ENCODE measurements at places on chromosomes 12 and 14. TPM values are rescaled to one million over a fixed set of nuclear protein-coding genes. Genes with fewer than 3 reads are reported as not detected.

The SLC5A8 gene
- 0.07 TPM for total RNA-seq

- peaks cover 45% of the 10 kb centered on the region for H3K27me3 ChIP-seq
- DNase-seq, result no peak
- H3K4me3 ChIP-seq, result no peak overlapping the region
- H3K36me3 ChIP-seq, result no peaks in the 10 kb centered on the region
- H3K27ac ChIP-seq, result no peak overlapping the region
- H3K4me1 ChIP-seq, result peaks cover 11% of the 10 kb centered on the region
These were observed 3.5 kb downstream of the ACRBP start for GRCh38 chr12:6643569-6644256.

DNA sequence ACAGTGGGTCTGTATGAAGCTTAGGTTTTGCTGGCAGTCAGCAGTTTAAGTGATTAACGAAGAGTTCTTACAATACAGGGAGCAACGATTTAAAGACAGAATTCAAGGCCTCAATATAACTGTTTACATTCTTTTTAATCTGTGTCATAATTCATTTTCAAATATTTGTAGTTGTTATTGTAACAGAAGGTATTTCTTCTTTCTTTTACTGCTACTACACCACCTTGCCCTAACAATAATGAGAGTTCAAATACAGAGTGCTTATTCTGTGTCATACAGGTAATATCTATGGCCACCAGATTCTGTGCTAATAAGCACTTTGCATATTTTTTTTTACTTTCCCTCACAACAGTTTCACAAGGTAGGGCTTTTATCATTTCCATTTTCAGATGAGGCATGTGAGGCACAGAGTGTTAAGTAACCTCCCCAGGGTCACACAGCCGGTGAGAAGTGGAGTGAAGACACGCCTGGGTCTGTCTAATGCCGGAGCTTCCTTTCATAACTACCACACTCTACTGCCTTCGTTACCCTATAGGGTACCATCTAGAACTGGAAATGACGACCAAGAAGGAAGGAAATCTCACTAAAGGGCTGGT lies 81.9 kb downstream of the PELI2 start:
- H3K4me3 ChIP-seq, result no peak overlapping the region
- DNase-seq, result no peak
- no peaks in the 10 kb centered on the region for H3K36me3 ChIP-seq
- H3K4me1 ChIP-seq, result peaks cover 9% of the 10 kb centered on the region
- H3K27me3 ChIP-seq, result no peaks in the 10 kb centered on the region

- H3K36me3 ChIP-seq, result peaks cover 5% of the 10 kb centered on the region
- no peaks in the 10 kb centered on the region for H3K27me3 ChIP-seq
- H3K27ac ChIP-seq, result no peak overlapping the region
- no peak overlapping the region for H3K4me3 ChIP-seq
- DNase-seq, result no peak
These were observed 2.6 kb upstream of the CAPRIN2 start for GRCh38 chr12:30757316-30757715.

GRCh38 chr12:1922985-1923384 lies 4.5 kb upstream of the CACNA2D4 start:
- 0 out of 2 replicates have a peak, but pooled peaks cover 2% of the 10 kb centered on the region for H3K27me3 ChIP-seq
- no peak overlapping the region for H3K27ac ChIP-seq
- no peak overlapping the region for H3K4me3 ChIP-seq
- no peaks in the 10 kb centered on the region for H3K36me3 ChIP-seq
- no peak for DNase-seq

GRCh38 chr14:94770815-94771157 lies 873 bp upstream of the GSC start:
- H3K36me3 ChIP-seq, result no peaks in the 10 kb centered on the region
- DNase-seq, result no peak
- H3K27me3 ChIP-seq, result peaks cover 98% of the 10 kb centered on the region
- no peak overlapping the region for H3K27ac ChIP-seq

- peaks cover 77% of the 10 kb centered on the region for H3K4me1 ChIP-seq
- peaks cover 1% of the 10 kb centered on the region for H3K36me3 ChIP-seq
- H3K4me3 ChIP-seq, result peak within 1 kb of the TSS; percentile 82
- peaks cover 5% of the 10 kb centered on the region for H3K27me3 ChIP-seq
These were observed at the start of gene RARG for GRCh38 chr12:53231921-53232645. RARG (minus strand) TSS chr12:53232209; CDS start chr12:53227545, 4,664 bp downstream.

DNA sequence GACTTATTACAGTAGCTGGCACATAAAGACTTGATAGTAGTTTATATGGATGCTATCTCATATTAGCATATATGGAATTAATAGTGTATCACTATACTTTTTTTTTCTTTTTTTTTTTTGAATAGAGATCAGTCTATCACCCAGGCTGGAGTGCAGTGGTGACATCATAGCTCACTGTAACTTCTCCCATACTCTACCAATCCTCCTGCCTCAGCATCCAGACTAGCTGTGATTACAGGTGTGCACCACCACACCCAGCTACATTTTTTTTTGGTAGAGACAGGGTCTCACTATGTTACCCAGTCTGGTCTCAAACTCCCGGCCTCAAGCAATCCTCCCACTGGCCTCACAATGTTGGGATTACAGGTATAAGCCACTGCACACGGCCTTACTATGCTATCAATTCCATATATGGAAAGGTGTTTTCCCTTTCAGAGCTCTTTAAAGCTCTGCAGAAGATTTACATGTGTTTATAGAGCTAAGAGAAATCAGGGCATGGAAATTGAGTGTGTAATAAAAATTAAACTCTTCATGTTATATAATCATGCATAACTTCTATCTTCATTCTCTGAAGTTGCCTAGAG lies 1.8 kb upstream of the TBK1 start:
- H3K4me3 ChIP-seq, result peak overlapping the region; percentile 91
- no peaks in the 10 kb centered on the region for H3K27me3 ChIP-seq
- H3K27ac ChIP-seq, result peak overlapping the region; percentile 90
- DNase-seq, result no peak
- H3K4me1 ChIP-seq, result peaks cover 22% of the 10 kb centered on the region

The EPYC gene
- not detected for total RNA-seq

DNA sequence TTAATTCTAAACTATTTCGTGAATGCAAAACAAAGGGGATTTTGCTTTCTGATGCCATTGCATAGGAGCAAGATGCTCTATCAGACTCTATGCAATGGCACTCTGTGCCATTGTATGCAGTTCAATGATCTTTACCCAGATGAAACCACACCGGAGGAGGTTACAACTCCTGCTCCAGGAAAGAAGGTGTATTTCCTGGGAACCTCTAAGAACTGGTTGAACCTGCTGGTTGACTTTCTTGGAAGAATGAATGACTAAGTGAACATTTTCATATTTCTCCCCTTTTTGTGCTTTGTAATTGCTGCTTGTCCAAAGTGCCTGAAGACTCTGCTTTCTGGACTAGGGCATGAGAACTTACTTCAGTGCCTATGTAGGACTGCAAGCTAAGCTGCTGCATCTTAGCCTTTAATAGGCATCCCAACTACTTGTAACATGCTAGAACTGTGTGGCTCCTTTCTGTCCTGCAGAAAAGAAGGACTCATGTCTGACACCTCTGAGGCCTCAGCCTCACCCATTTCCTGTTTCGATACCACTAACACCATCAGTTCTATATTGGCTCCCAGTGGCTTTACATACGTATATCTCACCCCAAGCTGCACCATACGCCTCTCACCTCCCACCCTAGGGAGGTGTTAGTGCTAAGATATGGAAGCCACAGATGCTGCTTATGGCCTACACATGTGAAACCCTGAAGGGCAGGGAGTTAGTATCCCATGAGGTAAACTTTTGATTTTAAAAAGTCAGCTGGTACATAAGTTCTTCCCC lies 193.5 kb upstream of the CNOT2 start:
- no peak overlapping the region for H3K27ac ChIP-seq
- H3K4me3 ChIP-seq, result no peak overlapping the region
- no peaks in the 10 kb centered on the region for H3K27me3 ChIP-seq
- H3K36me3 ChIP-seq, result no peaks in the 10 kb centered on the region
- no peak for DNase-seq

DNA sequence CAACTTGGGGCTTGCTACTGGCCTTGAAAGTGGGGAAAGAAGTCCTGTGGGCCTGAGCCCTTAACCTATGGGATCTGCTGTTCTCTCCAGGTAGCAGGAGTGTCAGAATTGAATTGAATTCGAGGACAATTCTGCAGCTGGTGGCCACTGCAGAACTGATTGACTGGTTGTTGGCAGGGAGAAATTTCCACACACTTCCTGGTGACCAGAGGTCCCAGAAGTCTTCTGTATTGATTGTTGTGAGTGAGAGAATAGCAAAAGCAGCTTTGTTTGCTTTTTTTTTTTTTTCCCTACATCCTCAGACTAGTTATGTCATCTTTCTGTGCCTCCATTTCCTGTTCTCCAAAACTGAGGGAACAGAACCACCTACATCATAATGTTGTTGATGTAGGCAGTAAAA lies 64.1 kb downstream of the PRICKLE1 start:
- no peak for DNase-seq
- H3K4me1 ChIP-seq, result peaks cover 18% of the 10 kb centered on the region
- H3K4me3 ChIP-seq, result no peak overlapping the region
- no peaks in the 10 kb centered on the region for H3K27me3 ChIP-seq
- H3K27ac ChIP-seq, result no peak overlapping the region
- no peaks in the 10 kb centered on the region for H3K36me3 ChIP-seq

The KRT72 gene
- 0.11 TPM for total RNA-seq

- H3K36me3 ChIP-seq, result peaks cover 11% of the 10 kb centered on the region
- H3K4me3 ChIP-seq, result no peak overlapping the region
- H3K4me1 ChIP-seq, result no peaks in the 10 kb centered on the region
- no peak for DNase-seq
- peaks cover 4% of the 10 kb centered on the region for H3K27me3 ChIP-seq
- no peak overlapping the region for H3K27ac ChIP-seq
These were observed 163.5 kb downstream of the KIF26A start for GRCh38 chr14:104301731-104302460.

- no peak for DNase-seq
- H3K27ac ChIP-seq, result no peak overlapping the region
- H3K4me1 ChIP-seq, result no peaks in the 10 kb centered on the region
- H3K36me3 ChIP-seq, result no peaks in the 10 kb centered on the region
- no peaks in the 10 kb centered on the region for H3K27me3 ChIP-seq
These were observed 92.3 kb upstream of the BTG1 start for GRCh38 chr12:92237762-92238523.

The NFE2 gene
- total RNA-seq, result 3.0 TPM

DNA sequence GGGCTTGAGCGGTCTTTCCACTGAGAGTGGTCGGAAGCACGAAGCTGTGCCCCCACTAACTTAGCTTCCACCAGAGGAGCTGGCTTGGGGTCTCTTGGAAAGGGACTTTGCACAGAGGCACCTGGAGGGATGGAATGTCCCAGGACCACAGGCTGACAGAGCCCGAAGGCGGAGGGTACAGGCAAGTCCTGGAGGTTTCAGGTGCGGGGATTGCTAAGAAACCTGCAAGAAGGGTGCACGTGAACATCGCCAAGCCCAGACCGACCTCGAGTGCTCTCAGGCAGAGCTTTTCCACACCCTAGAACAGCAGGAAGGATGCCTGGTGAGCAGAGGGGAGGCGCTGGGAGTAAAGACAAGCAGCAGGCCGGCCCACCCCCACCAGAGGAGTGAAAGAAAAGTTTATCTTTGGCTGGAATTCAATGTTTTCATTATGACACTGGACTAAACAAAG lies 61.6 kb downstream of the SERPINA3 start:
- no peak for DNase-seq
- H3K27me3 ChIP-seq, result no peaks in the 10 kb centered on the region
- H3K27ac ChIP-seq, result no peak overlapping the region
- H3K36me3 ChIP-seq, result no peaks in the 10 kb centered on the region

DNA sequence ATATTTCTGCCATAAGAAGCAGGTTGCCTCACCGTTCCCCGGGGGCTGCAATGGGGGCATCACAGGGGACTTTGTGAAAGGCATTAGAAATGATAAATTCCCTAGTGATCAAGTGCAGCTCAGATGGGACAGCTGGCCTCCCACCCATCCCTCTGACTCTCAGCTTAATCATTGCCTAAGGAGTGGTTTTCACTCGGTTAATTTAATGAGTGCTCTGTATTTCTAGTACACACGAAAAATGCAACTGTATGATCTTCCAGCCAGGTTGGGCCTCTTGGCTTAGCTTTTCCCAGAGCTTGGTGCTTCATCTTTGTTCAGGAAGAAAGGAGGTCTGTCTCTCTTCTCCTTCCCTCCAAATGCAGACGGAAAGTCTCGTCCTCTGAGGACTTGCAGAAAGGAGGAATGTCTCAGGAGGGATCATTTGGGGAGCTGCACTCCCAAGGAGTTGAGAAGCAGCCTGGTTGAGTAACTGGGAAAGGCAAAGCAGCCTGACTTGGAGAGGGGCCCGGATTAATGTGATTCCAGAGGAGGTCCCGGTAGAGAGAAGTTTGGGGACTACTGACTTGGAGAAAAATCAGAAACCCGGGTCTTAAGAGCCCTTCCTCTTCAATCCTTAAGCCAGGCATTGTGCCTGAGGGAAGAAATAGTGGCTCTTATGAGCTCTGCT lies 7.2 kb downstream of the CD9 start:
- H3K27me3 ChIP-seq, result no peaks in the 10 kb centered on the region
- H3K4me3 ChIP-seq, result no peak overlapping the region
- no peak for DNase-seq
- H3K27ac ChIP-seq, result peak overlapping the region; percentile 96
- H3K36me3 ChIP-seq, result peaks cover 47% of the 10 kb centered on the region
- peaks cover 95% of the 10 kb centered on the region for H3K4me1 ChIP-seq

The SIX1 gene
- 0.59 TPM for total RNA-seq

The NRL gene
- 1.6 TPM for total RNA-seq

Measured in WTC11 (cell line).